H7 (cell line): ENCODE measurements at places on chromosomes 6 and 20.
A peak's percentile ranks its signal among the peaks of the same experiment; 100 is the strongest.

GRCh38 chr6:132062626-132063025, 111.5 kb upstream of the CCN2 start:
- no peak for DNase-seq

DNA sequence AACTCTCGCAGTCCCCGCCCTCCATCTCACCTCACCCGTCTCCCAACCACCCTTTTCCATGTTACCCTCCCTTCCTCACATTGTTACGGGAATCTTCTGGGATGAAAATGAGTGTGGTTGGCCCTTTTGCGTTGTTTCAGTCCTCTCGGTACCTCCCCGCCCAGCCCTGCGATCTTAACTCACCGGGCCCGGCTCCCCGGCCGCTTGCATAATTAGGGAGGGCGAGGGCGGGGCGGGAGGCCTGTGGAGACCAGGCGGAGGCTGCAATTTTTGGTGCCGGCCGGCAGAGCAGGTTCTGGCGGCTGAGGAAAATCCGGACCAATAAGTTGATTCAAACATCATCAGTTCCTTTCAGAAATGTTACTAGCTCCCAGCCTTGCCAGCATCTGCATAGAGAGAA, 25.2 kb downstream of the TFAP2B start:
- DNase-seq, result peak; percentile 94

DNA sequence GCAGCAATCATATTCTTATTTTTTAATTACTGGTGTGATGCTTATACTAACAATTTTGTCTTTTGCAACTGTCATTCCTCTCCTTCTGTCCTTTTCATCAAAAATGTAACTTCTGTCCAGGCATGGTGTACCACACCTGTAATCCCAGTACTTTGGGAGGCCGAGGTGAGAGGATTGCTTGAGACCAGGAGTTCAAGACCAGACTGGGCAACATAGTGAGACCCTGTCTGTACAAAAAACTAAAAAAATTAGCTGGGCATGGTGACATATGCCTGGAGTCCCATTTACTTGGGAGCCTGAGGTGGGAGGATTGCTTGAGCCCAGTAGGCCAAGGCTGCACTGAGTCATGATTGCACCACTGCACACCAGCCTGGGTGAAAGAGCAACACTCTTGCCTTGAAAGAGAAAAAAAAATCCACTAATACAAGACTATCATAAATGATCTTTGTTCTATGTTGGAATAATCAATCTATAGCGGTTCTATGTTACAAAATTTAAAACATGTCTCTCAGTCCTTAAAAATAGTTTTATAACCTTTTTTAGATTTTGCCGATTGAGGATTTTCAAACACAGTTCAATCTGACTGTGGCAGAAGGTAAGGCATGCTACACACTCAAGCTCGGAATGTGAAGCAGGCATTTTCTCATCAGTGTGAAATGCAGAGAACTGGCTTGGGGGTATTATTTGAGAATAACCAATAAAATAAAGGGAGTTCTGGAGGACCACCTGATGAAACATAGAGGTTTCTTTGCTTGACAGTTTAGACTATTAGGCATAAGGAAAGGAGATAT, 70.4 kb downstream of the ENPP1 start:
- DNase-seq, result no peak

DNA sequence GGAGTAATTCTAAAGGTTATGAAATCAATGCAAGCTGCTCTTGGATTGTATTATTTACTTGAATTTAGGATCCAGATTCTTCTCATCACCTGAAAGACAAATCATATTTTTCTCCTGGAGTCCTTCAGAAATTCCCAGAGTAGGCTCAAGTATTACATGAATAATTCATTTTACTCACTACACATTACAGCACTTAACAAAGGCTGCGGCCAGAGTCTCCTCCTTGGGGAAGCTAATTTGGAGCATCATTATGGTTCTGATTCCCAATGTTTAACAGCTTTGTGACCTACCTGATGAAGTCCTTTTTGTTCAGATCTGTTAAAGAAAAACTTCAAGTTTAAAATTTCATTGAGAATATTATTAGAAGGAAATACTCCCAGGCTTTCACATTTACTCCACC, 28.7 kb downstream of the GRIK2 start:
- no peak for DNase-seq

DNA sequence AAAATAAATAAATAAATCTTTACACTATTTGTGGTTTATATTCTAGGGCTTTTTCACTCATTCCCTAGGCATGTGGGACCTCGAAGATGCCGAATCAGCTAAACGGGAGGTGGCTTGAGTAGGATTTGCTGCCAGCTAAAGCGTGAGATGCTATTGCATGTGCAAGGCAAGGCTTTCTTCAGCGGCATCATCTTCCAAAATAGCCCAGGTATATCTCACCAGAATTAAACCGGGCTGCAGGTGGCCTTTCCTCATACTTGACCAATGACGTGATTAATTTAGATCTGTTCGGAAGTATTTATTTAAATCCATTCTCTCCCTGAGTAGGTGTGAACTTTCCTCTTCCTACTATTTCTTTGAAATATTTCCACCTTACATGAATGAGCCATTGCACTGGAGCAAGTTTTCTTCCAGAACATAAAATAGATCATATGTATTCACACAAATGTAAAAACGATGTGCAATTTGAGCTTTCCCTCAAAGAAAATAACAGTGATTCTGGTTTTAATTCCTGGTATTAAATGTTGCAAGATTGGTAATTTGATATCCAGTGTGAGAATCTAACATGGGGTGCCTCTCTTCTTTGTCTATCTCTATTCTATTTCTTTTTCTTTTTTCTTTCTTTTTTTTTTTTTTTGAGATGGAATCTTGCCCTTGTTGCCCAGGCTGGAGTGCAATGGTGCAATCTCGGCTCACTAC, 24.3 kb upstream of the ZNF217 start:
- no peak for DNase-seq
